HuH-7.5 (cell line): ENCODE measurements at places on chromosomes 7 and 10.

DNA sequence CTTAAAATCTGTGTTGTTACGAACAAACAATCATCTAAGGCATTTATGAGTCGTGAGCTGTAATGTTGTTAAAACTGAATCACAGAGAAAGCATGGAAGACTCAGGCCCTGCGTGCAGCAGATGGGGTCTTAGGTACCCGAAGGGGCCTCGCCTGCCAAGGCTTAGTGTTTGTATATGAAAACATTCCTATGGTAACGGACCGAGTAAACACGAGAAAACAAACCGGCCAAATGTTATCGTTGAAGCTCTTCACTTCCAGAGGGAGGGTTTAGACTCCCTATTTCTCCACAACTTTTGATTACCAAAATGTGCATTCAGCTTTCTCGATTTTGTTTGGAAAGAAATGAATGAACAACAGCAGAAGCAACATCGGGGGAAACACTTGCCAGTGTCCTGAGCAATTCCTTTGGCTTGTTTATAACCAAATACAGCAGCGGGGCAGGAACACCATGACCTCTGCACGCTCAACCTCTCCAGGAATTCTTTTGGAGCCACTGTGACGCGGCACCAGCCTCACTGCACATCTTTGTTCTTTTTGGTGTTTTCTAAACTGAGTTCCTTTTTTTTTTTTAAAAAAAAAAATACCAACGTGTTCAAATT lies 121.6 kb upstream of the KLF6 start:
- peak; percentile 18 for DNase-seq

DNA sequence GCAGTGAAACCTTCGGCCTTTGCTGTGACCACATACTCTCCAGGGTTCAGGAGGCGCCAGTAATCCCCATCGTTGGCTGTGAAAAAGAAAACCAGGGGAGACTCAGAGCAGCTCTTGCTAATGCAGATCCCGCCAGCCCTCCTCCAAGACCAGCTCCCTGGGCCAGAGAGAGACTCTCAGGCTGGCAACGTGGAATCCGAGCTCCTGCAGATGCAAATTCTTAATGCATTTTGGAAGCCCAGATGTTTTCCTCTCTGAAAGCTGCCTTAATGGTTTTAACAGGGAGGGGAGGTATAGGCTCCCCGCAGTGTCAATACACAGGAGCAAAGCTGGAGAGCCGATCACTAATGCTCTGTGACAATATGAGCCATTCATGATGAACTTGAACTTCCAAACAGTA lies 80.8 kb downstream of the GPR26 start:
- DNase-seq: no peak

DNA sequence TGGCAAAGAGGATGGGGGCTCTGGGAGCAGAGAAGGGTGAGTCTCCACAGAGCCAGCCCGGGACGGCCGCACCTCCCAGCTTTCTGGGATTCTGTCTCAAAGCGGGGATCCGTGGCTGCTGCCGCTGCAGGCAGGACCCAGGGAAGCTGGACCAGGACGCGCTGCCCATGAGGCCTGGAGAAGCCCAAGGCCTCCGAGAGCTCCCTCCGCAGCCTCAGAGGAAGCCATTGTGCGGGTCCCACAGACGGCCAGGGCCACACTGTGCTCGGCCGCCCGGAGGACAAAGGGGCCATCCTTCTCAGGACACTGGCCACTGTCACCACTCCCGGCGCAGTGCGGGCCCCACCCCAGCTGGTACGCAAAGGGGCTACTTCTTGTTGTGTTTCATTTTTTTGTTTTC lies 79.3 kb upstream of the PDGFA start:
- DNase-seq: no peak

GRCh38 chr7:33842150-33842549 lies 63.2 kb upstream of the BMPER start:
- no peak for DNase-seq

GRCh38 chr10:3622845-3623621 lies 162.0 kb downstream of the KLF6 start:
- DNase-seq: no peak

DNA sequence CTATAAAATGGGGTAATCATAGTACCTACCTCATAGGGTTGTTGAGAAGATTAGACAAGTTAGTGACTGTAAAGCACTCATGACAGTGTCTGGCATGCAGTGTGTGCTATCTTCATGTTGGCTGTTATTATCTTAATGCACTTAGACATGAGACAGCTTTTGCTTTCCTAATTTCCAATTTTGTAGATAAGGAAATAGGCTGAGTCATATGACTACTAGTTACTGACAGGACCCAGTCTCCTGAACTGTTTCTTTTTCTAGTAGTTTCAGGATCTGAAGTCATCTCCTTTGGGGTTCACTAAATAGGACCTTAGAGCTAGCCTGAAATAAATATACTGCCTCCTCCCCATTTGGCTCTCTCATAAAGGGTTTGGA lies 74.2 kb downstream of the SNX10 start:
- DNase-seq: no peak

DNA sequence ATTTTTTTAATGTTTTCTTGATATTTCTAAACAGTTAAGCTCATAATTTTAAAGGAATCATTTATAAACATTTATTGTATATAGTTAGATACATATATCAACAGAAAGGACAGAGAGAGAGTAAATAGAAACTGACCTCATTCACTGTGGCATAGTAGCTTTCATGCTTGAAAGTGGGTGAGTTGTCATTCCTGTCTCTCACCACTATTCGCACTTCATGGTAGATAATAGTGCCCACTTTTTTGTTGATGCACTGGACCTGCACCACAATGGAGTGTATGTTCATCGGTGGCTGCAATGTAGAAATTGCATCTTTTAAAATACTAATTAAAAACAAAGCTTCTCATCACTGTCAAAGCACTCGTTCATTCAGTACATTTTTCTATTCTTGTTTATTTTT lies 432.0 kb downstream of the PCDH15 start:
- DNase-seq: no peak

DNA sequence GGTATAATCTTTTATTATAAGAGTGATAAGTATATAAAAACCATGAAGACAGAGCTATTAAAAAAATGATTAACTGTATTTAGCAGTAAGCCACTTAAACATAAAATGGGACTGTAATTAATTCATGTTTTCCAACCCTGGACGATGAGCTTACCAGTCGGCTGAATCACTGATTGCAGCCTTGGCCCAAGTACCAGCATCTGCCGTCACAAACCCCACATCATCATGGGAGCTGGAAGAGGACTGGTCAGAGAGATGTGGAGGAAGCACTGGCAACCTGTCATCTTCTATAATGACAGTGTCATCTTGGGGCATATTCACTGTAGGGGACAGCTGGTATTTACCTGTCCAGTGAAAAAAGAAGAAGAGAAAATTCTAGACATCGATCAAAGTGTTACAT lies 473.6 kb downstream of the PARD3 start:
- no peak for DNase-seq

GRCh38 chr7:90988996-90989765 lies 275.1 kb upstream of the FZD1 start:
- DNase-seq: no peak

GRCh38 chr10:11177381-11177780 lies 159.7 kb downstream of the CELF2 start:
- DNase-seq: no peak

- no peak for DNase-seq
These were observed 103.1 kb downstream of the GSAP start for GRCh38 chr7:77313085-77313484.

DNA sequence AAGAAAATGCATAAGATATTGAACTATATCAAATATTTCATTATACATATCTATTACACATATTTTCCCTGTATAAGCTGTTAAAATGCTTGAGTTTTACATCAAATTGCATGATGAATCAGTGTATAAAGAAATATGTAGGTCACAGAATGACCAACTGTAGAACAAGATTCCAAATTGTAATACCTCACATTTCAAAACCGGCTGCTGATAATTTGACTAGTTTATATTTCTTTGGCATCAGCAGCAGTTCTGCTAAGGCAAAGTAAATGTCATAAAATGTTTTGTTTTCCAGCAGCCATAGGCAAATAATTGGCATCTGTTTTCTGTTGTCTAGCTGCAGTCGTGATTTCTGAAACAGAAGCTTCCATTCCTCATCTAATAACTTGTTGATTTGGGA lies 633.9 kb downstream of the ARL4A start:
- no peak for DNase-seq

- no peak for DNase-seq
These were observed 327.3 kb upstream of the NRP1 start for GRCh38 chr10:33661580-33662336.

- no peak for DNase-seq
These were observed 170.9 kb upstream of the ASAH2 start for GRCh38 chr10:50422259-50422658.

- DNase-seq: no peak
These were observed 351.6 kb downstream of the LRRTM3 start for GRCh38 chr10:67277402-67277801.

- no peak for DNase-seq
These were observed 57.7 kb downstream of the NXPH1 start for GRCh38 chr7:8491106-8491505.

GRCh38 chr10:28160866-28161405 lies 141.9 kb downstream of the MPP7 start:
- no peak for DNase-seq

- DNase-seq: no peak
These were observed 43.0 kb upstream of the MACC1 start for GRCh38 chr7:20260223-20260622.

- no peak for DNase-seq
These were observed 93.3 kb upstream of the FZD8 start for GRCh38 chr10:35735412-35735811.

DNA sequence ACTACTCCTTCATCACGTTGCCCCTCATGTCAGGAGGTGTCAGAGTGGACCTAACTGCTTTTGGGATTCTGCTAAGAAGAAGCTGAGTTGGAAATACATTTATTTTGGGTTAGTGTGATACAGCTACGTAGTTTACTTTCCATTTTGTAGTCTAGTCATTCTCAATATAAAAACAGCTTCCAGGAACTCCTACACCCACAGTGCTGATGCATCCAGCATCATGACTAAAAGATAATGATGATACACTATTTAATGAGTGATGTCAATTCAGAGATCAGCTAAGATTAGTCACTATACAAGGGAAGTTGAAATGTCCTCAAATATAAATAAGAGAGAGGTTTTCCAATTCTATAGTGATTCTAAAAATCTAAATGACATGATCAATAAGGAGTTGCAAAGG lies 264.2 kb upstream of the SLC26A5 start:
- DNase-seq: no peak

DNA sequence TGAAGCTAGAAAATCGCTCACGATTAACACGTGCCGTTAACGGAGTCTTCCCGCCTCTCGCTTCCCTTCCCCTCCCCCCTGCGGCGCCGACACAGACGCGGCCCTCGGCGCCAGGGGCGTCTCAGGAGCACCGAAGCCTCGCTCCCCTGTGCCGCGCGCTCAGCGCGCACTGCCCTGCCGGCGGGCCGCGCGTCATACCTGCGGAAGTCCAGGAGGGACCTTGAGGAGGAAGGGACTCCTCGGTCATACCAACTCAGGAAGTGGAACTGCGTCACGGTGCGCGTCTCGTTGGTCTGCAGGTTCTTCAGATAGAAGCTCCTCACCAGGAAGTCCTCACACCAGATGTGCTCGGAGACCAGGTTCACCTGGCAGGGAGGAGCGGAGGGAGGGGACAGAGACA lies 239.6 kb downstream of the DNAJB6 start:
- DNase-seq: no peak

GRCh38 chr7:45219130-45219529 lies 61.5 kb downstream of the RAMP3 start:
- DNase-seq: no peak

DNA sequence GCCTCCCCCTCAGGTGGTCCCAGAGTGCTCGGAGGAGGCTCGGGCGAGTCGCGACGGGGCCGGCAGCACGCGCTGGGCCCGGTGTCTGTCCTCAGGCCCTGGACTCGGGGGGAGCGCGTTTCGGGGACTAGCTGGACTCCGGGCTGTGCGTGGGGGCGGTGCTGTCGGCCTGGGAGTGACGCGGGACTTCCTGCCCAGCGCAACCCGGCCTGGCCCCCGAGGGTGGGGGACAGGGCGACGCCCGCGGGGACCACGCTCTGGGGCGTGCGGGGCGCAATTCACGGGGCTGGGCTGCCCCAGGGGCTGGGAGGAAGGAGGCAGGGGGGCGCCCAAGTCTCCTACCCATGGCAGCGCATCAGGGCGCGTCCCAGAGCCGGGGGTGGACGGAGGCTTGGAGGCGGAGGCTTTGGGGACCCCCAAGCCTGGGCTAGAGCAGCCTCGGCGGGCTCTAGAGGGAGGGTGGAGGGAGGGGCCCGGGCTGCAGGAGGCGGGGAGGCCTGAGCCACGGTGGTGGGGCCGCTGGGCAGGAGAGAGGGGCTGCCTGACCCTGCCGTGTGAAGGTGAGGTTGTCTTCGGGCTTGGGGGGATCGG lies 2.3 kb upstream of the VENTX start:
- no peak for DNase-seq

DNA sequence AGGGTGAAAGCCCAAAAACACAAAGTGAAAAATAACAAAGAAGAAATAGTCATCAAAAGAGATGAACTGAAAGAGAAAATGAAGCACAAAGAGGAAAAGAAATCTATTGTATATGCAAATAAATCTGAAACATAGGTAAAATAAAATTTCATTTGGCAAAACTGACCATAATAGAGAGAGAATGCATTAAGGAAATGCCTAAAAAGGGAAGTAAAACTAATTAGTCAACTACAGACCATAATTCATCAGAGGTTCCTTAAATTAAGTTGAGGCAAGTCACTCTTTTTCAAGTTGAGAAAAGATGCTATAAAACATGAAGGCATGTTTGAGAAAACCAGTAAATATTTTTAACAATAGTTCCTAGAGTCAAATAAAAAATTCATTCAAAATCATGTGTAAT lies 233.3 kb downstream of the LRRN3 start:
- DNase-seq: no peak

- DNase-seq: no peak
These were observed 2.7 kb downstream of the ZMIZ1 start for GRCh38 chr10:79071396-79071923.

- DNase-seq: no peak
These were observed 5.5 kb downstream of the DNTT start for GRCh38 chr10:96309628-96310320.

GRCh38 chr7:32077806-32078205 lies 7.6 kb upstream of the PDE1C start:
- DNase-seq: no peak

GRCh38 chr7:46725838-46726237 lies 804.8 kb upstream of the IGFBP3 start:
- DNase-seq: no peak

DNA sequence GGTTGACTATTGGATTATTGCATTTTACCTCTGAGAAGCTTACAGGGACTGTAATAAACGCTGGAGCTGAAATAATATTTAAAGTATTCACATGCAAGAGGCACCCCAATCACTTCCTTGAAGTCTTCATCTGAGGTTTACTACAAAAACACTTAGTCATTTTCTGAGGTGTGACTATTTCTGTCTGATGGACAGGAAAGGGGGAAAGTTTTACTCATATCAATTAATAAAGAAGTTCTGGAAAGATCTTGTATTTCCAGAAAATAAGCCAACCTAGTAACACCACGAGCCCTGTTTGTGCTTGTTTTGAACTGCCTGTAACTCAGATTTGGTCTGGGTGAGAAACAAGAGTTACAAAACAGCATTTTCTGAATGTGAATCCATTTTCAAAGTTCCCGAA lies 63.9 kb upstream of the PRKCQ start:
- DNase-seq: no peak

- peak; percentile 39 for DNase-seq
These were observed 72.8 kb upstream of the PPIF start for GRCh38 chr10:79274279-79275104.
